Activated naive CD8-positive, alpha-beta T cell treated with anti-CD3 and anti-CD28 coated beads, Interleukin-2, amount 10 ng/mL, durations not matched to agents 7 days and 5 days (primary cell): ENCODE measurements at places on chromosomes 6 and 20. TPM values are rescaled to one million over a fixed set of nuclear protein-coding genes. Genes with fewer than 3 reads are reported as not detected.

DNA sequence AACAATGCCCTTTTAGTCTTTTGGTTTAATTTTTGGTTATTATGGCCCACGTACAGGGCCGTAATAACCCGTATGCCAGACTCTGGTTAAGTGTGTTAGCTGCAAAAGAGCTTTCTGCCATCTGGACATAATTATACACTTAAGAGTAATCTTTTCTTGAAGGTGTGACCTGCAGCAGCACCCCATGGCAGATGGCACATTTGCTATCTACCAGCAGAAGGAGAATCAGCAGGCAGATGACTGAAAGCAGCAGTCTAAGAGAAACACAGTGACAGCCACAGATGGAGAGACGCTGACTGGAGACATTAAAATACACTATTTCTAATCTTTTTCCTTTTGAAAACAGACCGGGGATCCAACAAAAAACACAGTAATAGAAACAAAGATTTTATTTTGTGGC, 18.7 kb downstream of the ASF1A start:
- no peak for DNase-seq

GRCh38 chr20:62787321-62787720, 9.0 kb upstream of the MRGBP start:
- DNase-seq, result no peak

- no peak for DNase-seq
Observed at GRCh38 chr6:100099189-100100074, 105.4 kb upstream of the MCHR2 start.

- DNase-seq, result no peak
Observed at GRCh38 chr6:41934278-41935192, 7.1 kb downstream of the CCND3 start.

DNA sequence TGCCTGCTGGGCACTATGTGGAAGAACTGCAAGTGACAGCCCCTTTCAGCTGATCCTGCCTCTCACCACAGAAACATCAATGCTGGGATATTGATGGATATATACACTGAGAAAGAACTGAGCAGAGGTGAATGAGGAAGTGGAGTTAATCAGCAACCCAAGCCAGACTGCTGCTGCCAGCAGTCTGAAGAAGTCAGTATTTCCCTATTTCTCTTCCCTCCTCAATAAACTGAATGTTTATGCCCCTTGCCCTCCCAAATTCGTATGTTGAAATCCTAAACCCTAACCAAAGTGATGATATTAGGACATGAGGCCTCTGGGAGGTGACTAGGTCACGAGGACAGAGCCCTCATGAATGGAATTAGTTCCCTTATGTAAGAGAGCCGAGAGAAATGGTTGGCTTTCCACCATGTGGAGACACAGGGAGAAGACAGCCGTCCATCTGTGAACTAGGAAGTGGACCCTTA, 76.3 kb downstream of the CDK19 start:
- no peak for DNase-seq

- no peak for DNase-seq
Observed at GRCh38 chr6:52538901-52539354, 37.9 kb downstream of the TRAM2 start.

DNA sequence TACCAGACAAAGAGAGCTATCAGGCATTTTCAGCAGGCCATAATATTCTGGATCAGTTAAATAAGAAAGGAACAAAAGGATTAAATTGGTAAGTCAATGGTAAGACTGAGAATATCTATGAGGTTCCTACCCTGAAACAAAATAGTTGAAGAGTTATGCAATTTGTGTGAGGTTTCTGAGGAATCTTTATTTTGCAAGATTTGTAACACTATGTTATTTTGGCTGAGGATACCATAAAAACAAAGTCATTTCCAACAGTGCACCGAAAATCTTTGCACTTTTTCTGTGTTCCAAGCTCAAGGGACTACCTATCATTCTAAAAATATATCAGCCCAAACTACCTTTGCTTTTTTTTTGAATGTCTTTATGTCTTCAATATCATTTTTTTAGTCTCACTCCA, 383.3 kb upstream of the CITED2 start:
- no peak for DNase-seq

- DNase-seq, result no peak
Observed at GRCh38 chr6:34866509-34866908, 21.3 kb downstream of the TAF11 start.

DNA sequence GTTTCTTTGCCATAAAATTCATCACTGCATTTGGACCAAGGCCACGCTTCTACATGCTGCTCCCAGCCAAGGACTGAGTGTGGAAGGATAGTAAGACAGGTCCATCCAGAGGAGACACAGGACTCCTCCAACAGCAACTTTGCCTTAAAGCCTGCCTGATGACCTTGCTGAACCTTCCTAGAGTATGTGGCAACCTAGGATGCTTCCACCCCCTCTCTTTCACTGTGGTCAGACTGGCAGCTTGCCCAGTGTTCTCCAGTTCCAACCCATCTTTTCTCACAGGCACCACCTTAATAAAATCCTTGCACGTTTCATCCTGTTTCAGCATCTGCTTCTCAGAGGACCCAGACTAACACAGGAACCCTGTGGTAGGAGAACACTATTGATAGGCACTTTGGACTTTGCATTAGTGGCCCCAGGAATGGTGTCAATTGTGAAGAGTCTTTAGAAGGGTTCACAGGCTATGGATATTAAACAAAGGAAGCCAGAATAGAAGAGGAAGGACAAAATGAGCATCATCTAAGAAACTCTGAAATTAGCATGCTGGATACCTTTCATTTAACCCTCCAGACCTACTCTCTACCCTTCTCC, 2.4 kb upstream of the PKHD1 start:
- DNase-seq, result no peak

GRCh38 chr6:87975561-87975960, 72.1 kb upstream of the SPACA1 start:
- DNase-seq, result no peak

GRCh38 chr6:147811913-147812629, 303.6 kb downstream of the SAMD5 start:
- no peak for DNase-seq

DNA sequence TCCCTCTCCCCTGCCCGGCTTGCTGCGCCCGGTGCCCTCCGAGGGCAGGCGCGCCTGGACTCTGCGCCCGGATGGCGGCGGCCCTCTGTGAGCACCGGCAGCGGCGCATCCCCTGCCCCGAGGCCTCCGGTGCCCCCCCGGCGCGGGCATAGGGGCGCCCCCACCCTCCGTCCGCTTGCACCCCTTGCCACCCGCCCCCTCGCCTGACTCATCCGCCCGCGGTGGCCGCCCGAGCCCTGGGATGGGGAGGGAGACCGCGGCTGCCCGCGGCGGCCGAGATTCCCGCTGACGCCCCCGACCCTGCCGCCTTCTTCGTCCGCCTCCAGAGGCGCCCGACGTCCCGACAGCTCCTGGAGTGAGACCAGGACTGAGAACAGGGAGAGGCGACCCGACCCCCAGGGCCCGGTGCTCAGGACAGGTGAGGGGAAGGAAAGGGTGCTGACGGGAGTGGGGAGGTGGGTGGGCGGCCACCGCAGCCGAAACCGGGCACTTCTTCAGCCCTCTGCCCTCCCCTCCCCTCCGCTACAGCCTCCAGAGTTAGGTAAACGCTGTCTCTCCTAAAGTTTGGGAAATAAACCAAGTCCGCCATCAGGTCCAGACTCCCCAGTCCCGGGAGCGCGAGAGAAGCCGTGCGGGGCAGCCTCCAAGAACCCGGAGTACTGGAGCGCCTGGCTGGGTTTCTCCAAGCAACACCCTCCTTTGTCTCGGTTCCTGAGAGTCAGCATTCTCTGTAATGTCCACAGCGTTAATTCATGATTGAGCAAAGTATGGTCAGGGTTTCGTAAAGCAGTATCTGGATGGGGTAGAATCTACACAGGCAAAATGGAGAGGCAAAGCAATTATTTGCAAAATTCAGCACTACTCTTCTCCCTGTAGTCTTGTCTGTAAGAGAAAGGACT, 539 bp downstream of the TMEM200A start:
- peak; percentile 52 for DNase-seq

GRCh38 chr6:33609528-33609927, 11.6 kb upstream of the ITPR3 start:
- no peak for DNase-seq

DNA sequence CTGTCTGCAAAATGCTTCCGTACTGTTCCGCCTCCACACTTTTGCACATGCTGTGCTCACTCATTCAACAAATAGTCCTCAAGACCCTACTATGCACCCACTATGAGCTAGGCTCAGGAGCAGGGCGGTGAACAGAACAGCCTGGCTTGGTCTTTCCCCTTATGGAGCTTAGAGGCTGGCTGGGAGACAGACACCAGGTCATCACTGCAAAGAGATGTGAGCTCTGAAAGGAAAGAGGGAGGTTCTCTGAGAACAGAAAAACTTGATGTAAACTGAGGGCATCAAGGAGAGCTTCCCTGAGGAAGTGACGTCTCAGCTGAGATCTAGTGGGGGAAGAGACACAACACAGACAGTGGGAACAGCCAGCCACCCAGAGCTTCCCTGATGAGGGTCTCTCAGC, 31.0 kb upstream of the TGM2 start:
- no peak for DNase-seq

- DNase-seq, result peak; percentile 77
Observed at GRCh38 chr20:38805958-38806854, 709 bp downstream of the PPP1R16B start.

GRCh38 chr6:16129623-16130401, 926 bp downstream of the MYLIP start:
- DNase-seq, result no peak

DNA sequence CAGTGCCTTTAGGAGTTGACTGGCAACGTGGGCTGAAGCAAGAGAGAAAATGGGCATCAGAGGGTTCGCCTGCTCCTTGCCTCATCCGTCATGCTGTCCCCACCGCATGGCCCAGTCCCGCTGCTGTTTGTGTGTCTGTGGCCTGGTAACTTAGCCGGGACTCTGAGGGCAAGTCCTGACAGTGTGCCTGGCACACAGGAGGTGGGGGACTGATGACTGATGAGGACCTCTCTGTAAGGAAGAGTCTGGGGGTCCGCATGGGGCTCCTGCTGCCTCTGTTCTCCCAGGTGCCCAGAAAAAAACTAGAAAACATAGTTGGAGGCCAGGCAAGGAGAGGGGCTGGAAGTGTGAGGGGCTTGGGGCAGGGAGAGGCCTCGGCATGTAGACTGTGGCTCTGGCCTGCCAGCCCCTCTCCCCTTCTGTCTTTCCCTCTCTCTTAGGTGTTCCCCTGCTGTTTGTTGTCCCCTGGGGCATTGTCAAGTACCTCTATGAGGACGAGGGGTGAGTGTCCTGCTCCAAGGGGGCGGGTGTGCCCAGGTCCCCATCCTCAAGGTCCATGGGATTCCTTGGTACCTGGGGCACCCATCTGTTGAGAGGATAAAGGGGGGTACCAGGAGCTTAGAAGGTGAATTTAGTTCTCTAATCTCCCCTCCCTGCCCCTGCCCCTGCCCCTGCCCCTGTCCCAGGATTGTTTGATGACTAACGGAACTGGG, 29.5 kb downstream of the GLP1R start:
- DNase-seq, result no peak

DNA sequence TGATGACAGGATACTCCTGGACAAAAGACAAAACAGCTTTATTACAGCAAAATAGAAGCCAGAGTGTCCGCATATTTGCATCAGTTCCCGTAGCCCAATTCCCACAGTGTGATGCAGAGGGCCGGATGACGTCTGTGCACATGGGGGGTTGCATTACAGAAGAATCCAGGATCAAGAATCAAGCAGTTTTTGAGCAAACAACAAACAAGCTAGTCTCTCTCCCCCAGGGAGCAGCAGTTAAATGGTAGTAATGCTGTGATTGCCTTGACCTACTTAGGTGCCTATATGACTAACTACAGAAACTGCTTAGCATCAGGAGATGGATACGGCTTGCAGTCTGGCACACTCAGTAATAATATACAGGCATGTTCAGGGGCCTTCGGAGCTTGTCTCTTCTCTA, 3.2 kb upstream of the SDHAF4 start:
- no peak for DNase-seq

DNA sequence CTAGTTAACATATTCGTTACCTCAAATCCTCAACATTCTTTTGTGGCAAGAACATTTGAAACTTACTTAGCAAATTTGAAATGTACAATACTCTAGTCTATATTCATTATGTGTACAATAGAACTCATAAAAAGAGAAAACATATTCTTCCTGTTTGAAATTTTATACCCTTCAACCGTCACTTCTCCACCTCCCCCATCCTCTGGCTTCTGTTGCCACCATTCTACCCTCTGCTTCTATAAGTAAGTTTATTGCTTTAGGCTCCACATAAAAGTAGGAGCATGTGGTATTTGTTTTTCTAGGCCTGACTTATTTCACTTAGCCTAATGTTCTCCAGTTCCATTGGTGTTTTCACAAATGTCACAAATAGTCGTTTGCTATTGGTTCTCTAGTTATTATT, 205.3 kb downstream of the TENT5A start:
- no peak for DNase-seq

- DNase-seq, result no peak
Observed at GRCh38 chr6:34536959-34537848, 18.9 kb downstream of the SPDEF start.

DNA sequence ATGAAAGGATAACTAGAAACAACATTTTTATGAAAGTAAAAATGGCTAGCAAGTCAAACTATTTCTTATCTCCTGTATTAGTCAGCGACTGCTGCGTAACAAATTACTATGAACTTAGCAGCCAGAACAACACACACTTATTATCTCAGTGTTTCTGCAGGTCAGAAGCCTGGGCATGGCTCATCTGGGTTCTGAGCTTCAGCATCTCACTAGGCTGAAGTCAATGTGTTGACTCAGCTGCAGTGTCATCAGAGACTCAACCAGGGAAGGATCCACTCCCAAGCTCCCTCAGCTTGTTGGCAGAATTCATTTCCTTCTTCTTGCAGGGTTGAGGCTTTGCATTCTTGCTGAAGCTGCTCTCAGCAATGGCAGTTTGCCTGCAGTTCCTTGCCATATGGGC, 33.2 kb upstream of the IGF2R start:
- no peak for DNase-seq

DNA sequence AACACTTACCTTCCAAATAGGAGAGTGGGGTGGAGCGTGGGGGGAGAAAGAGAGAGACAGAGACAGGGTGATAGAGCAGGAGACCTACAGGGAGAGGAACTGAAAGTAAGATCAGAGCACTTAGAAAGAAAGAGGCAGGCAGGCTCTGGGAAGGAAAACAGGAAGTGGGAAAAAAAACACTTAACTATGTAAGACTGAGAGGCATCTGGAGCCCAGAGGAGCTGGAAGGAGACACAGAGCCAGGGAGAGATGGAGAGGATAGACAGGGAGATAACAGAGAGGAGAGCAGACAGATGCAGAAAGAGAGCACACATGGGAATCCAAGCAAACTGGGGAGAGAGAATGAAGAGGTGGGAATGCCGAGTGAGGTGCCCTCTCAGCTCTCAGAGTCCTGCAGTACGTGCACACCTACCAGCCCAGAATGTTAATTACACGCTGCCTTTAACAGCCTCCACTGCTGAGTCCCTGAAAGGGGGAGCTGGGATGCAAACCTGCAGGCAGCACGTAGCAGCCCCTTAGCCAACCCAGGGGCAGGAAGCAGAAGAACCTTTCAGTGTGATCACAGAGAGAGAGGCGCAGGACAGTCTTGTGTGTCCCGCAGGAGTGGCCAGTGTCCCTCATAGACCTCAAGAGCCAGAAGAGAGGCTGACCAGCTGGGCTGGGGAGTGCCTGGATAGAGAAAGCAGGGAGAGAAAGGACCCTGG, 132.7 kb upstream of the LRFN2 start:
- DNase-seq, result no peak

- no peak for DNase-seq
Observed at GRCh38 chr6:1766654-1767053, 156.9 kb downstream of the FOXC1 start.

- DNase-seq, result no peak
Observed at GRCh38 chr6:1609041-1609647, 571 bp upstream of the FOXC1 start.

ZSCAN23 gene
- 2.9 TPM for total RNA-seq

TCF21 gene
- not detected for total RNA-seq

RAB44 gene
- not detected for total RNA-seq

MAP7 gene
- 0.14 TPM for total RNA-seq
